ENCODE measurements at places on chromosomes 1 and 21. TPM values are rescaled to one million over a fixed set of nuclear protein-coding genes. Genes with fewer than 3 reads are reported as not detected.
A peak's percentile ranks its signal among the peaks of the same experiment; 100 is the strongest.

GRCh38 chr1:92968138-92969032 lies 7.1 kb upstream of the DIPK1A start:
- no peak for DNase-seq

Gene C1QA
- not detected for total RNA-seq

DNA sequence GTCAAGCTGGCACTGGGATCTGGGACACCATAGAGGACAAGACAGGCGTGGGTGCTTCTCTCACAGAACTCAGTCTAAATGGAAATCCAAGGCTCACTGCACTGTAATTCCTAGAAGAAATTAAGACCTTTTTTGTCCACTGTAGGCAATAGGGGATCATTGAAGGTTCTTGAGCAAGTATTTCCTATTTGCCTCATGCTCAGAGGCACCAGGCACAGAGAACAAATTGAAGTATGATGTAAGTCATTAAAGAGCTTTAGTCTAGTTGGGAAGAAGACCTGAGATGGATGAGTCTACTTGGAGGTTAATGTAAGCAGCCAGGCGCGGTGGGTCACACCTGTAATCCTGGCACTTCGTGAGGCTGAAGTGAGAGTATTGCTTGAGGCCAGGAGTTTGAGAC lies 34.6 kb downstream of the EIF2D start:
- no peak for DNase-seq

GRCh38 chr1:1176931-1177330 lies 3.3 kb downstream of the TTLL10 start:
- no peak for DNase-seq

GRCh38 chr1:201946224-201946908 lies at the start of gene LMOD1:
Gene LMOD1 (minus strand): TSS chr1:201946548. CDS start chr1:201946340, 208 bp downstream.
- DNase-seq, result peak; percentile 69

GRCh38 chr1:65757531-65757930 lies 35.2 kb upstream of the PDE4B start:
- no peak for DNase-seq

- no peak for DNase-seq
These were observed 17.2 kb downstream of the PKN2 start for GRCh38 chr1:88701275-88701674.

Gene ZNF697
- 22.3 TPM for total RNA-seq

GRCh38 chr21:17610911-17611310 lies 1.8 kb downstream of the BTG3 start:
- no peak for DNase-seq

DNA sequence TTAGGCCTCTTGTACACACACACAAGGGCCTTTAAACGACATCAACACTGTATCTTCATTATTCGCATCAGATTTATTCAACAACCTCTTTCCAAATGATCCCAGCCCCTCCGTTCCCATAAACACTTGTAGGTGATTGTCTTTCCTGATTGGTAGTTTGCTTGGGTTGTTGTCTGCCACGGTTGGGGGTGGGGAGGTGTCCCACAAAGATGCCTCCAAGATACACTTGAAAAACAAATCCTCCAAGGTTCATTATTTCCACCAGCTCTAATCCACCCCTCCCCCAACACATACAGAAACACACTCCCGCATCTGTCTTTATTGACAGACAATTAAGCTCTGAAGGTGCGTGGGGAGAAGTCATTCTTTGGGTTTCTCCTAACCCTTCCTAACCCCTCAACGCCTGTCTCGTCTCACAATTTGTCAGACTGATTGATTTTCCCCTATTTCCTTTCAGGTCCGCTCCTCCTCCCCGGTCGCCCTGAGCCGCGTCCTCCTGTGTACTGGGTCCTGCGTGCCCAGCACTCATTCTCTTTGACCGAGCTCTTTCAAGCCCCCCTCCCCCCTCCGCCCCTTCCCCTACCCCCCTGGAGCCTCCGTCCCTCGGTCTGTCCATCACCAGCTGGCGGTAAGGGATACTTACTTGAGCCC lies 1.4 kb downstream of the WDR26 start:
- DNase-seq, result no peak

Gene PLA2G2F
- not detected for total RNA-seq

Gene SHE
- not detected for total RNA-seq

DNA sequence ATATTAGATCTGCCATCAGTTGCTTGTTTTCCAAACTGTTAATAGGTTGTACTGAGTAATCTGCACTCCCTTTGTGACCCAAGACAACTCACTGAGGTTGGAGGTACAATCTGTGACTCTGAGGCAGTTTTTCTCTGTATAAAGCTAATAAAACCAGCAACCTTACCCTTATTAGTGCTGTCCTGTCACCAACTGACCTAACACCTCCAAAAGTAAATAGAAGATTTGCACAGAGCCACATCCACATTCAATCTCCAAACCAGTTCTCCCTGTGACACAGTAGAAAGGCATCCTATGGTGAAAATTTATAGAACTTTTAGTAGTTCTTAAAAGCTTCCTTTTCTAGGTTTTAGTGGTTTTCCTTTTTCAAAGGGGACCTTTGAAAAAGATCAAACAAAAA lies 140.4 kb upstream of the ADGRL2 start:
- no peak for DNase-seq

GRCh38 chr1:164470996-164471395 lies 88.0 kb upstream of the PBX1 start:
- DNase-seq, result no peak

Measured in progenitor cell of endocrine pancreas (in vitro differentiated cells).